ENCODE measurements at places on chromosomes 5 and 9.

DNA sequence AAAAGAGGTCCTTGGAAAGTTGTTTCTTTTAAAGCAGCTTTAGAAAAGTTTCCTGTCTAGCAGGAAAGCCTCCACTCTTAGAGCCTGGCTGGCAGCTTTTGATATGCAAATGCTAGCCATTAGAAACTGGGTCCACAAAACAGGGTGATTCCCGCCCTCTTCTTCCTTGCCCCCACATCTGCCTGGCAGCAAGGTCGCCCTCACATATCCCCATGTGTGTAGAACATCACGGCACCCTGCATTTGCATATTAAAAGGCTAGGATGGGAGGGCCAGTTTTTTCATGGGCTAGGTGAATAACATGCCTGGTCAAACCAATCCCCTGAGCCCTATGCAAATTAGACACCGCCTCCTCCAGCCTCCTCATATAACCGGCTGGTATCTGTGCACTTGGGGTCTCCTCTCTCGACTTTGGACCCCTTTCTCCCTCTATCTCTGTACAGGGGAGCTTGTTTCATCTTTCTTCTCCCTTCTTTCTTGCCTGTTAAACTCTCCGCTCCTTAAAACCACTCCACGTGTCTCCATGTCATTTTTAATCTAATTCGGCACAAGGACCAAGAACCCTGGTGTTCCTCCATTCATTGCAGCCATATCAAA is 426.8 kb upstream of the CTNND2 start:
- DNase-seq, result no peak

GRCh38 chr5:67377631-67378030 is 181.0 kb upstream of the CD180 start:
- no peak for DNase-seq

GRCh38 chr5:143386725-143387124 is 16.8 kb downstream of the NR3C1 start:
- DNase-seq, result no peak

DNA sequence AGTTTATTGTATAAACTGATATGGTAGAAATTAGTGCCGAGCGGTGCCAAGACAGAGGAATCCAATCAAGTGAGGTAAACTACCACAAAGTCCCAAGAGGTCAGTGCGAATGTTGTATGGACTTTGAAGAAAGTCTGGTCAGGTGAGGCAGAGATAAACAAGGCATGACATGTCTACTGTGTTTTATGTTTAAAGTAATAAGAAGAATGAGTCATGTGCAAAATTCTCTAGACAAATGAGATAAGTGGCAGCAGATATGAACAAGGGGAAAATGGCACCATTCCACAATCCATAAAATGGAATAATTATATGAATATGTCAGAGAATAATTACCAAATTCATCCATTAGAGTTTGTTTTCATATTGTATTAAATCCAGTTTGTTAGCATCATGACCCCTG is 364.1 kb upstream of the CCNH start:
- no peak for DNase-seq

- DNase-seq, result no peak
Observed at GRCh38 chr9:35714579-35715252, 17.3 kb downstream of the TLN1 start.

DNA sequence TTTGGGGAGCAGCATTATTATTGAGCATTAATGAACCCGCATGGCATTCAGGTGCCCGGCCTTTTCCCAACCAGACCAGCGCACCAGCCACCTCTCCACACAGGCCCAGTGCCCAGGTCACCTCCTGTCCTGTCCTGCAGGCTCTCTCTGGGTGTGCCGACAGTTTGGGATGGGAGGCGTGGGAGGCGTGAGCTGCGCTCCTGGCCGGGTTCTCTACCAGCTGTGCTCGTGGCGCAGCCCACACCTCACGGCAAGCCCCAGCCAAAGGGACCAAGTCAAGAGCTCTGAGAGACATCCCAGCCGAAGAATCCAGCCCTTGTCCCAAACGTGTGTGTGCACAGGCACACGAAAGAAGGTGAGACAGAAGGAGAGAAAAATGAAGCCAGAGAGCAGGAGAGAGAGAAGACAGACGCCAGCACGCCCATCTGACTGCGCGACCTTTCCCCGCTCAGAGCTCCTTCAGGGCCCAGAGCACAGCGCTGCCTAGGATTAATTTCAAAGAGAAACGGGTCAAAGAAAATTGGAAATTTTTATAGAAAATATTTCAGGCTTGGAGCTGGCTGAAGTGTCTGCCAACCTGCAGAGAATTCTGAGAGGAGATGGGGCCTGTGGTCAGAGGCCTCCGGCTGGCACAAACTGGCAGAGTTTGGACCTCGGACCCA is 81.7 kb downstream of the ADAMTS2 start:
- no peak for DNase-seq

- no peak for DNase-seq
Observed at GRCh38 chr5:85515588-85515987, 1102.2 kb upstream of the COX7C start.

- DNase-seq, result no peak
Observed at GRCh38 chr9:9615086-9615485, 997.7 kb downstream of the PTPRD start.

GRCh38 chr9:109781541-109782197 is 1.7 kb downstream of the PALM2AKAP2 start:
- DNase-seq, result no peak

DNA sequence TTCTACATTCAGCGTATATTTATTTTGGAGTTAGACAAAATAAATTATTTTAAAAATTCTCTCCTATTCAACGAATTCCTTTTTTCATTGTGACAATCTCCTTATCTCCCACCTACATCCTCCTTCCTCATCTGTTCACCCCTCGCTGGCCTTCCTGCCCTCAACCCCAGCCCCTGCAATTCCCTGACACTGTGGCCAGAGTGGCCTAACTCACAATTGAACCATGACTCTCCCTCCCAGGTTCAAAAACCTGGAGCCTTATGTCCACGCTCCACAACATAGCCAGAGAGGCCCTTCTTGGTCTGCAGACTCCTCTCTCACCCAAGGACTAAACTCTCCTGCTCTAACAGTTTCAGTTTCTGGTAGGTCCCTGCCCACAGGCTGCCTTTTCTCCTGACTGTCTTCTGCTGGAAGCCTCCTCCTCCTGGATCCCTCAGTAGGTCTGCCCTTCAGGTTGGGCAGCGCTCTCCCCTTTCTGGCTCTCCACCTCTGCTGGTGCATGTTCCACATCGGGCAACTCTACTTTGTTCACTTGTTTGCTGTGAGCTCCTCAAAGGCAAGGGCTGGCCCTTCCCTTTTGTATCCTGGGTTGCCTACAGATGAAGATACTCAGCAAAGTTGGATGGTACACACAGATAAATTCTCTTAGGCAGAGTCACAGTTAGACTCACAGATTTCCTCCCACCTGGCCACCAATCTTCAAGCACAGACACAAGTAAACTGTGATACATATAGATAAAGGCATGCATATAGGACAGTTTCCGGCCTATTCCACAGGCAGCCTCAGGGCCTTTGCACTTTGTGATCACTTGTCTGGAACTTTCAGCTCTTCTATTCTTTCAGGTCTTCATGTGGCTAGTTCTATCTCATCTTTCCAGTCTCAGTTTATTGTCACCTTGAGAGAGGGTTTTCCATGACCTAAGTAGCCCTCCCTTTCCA is 19.8 kb upstream of the MYORG start:
- no peak for DNase-seq

GRCh38 chr9:136648751-136649150 is 14.0 kb upstream of the EGFL7 start:
- no peak for DNase-seq

DNA sequence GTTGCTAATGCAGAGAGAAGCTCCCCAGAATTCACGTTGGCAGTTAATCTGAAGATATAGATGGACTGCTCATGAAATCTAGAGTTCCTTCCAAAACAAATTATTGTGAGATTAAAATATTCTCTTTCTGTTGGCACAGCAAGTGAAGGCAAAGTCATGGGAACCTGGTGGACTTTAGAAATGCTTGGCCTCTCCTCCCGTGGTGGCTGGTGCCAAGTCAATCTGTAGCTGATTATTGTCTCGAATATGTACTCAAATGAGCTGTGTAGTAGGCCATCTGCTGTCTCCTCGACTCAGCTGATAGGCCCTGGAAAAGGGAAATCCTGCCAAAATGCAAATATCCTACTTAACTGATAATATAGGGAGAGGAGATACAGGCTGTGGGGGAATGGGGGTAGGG is 69.3 kb downstream of the DAPK1 start:
- DNase-seq, result no peak

DNA sequence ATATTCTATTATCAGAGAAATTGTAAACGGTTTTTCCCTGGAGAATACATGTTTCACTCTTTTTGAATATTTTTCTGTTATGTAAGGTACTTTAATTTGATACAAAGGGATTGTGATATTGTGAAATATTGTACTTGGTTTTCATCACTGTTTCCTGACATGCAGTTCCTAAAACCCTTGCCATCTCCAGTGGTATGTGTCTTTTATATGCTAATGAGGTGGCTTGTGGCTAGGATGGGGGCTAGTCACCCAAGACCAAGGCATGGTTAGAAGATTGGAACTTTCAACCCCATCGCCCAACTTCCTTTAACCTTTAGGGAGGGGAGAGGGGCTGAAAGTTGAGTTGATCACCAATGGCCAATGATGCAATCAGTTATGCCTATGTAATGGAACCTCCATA is 160.6 kb downstream of the TAF11L14 start:
- DNase-seq, result no peak

- no peak for DNase-seq
Observed at GRCh38 chr9:35820076-35820475, 5.2 kb upstream of the HINT2 start.

DNA sequence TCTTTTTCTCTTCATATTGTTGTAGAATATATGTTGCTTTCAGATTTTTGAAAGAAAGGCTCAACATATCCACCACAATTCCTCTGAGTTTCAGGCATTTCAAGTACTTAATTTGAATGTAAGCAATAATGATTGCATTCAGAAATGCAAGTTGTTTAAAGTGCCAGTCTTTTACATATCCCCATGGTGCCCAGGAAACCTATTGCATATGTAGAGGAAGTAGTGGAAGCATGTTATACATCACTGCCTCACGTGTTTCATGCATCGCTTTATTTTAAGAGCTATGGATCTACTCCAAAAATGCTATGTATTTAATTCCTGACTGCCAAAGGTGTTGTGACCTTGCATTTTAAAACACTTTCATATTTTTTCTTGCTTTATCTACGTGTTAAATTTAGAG is 28.1 kb downstream of the CPEB4 start:
- DNase-seq, result no peak

- DNase-seq, result no peak
Observed at GRCh38 chr9:94533601-94534000, 21.3 kb upstream of the PCAT7 start.

DNA sequence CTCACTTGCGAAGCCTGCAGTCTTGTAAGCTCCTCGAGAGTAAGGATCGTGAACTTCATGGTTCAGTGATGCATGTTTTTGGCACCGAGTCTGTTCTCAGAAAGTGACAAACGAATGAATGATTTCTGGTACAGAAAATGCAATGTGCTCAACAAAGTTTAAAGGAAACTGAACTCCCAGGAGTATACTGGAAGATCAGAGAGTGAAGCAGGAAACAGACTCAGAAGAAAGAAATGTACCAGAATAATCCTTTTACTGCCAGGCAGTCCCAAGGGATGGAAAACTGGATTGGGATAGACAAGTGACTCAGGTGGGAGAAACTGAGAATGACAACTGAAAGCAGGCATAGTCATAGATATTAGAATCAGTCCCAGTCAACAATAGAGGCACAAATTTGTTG is 420.6 kb downstream of the CTNND2 start:
- DNase-seq, result no peak

DNA sequence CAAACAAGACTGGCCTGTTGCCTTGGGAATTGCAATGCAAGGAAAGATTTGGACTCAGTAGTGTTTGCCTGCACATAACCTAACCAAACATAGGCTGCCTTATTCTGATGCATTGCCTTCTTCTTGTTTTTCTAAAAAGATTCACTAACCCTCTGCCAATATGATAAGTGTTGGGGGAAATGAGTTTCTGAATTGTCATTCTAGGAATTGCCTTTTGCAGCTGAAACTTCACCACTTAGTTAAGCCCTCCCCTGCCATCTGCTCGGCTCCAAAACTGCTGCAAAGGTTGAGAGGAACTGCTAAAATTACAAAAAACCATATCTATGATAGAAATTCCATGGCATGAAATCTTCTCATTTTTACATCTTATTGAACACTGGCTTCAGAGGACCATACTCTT is 41.6 kb upstream of the SPATA31D4 start:
- DNase-seq, result no peak

Measured in cortex of kidney (tissue), 1 donor.